ENCODE measurements at places on chromosomes 5 and 9.

DNA sequence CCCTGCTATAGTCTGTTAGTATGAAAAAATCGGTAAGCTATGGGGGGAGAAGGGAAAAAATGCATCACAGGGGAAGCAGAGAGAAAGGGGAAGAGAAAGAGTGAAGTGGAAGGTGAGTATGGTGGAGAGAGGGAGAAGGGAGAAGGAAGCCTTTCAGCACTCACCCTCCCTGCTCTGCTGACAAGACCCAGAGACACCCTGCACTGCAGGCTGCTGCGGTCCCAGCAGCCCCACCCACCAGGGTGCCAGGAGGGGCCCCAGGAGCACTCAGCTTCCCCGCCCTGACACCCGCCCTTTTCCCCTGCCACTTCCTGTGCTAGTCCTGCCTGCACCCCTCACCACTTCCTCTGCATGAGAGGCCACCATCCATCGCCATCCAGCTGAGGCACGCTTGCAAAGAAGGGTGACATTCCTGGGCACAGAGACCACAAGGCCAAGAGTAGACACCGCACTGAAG is 12.7 kb downstream of the STK10 start:
- DNase-seq, result no peak

DNA sequence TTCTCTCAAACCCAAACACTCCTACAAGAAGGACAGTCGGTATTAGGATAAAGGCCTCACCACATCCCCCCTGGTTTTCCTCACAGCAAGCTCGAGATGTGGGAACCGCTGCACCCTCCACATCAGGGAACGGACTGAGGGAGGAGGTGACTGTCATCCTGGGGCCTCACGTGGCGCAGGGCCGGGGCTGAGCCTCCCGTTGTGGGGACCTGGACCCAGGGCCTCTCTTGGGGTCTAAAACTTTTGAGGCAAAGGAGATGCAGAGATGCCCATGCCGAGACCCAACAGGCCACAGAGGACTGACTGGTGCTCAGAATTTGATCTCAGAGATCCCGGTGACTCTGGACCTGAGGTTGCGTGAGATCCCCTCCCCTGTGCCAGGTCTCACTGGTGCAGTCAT is 72.7 kb downstream of the MRPL36 start:
- DNase-seq, result no peak

- no peak for DNase-seq
These were observed 152.4 kb downstream of the DOCK2 start for GRCh38 chr5:169789417-169789940.

DNA sequence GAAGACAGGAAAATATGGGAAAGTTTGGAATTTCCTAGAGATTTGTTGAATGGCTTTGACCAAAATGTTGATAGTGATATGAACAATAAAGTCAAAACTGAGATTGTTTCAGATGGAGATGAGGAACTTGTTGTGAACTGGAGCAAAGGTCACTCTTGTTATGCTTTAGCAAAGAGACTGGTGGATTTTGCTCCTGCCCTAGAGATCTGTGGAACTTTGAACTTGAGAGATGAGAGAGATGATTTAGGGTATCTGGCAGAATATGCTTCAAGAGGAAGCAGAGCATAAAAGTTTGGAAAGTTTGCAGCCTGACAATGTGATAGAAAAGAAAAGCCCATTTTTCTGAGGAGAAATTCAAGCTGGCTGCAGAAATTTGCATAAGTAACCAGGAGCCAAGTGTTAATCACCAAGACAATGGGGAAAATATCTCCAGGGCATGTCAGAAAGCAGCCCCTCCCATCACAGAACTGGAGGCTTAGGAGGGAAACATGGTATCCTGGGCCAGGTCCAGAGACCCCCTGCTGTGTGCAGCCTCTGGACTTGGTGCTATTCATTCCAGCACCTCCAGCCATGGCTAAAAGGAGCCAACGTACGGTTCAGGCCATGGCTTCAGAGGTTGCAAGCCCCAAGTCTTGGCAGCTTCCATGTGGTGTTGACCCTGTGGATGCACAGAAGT is 114.3 kb upstream of the STARD4 start:
- no peak for DNase-seq

- DNase-seq, result no peak
These were observed at the start of gene ANKRD55 for GRCh38 chr5:56233230-56233629. Gene ANKRD55, minus strand, starts transcription at chr5:56233330. Its CDS starts 417 bp downstream, at chr5:56232913.

DNA sequence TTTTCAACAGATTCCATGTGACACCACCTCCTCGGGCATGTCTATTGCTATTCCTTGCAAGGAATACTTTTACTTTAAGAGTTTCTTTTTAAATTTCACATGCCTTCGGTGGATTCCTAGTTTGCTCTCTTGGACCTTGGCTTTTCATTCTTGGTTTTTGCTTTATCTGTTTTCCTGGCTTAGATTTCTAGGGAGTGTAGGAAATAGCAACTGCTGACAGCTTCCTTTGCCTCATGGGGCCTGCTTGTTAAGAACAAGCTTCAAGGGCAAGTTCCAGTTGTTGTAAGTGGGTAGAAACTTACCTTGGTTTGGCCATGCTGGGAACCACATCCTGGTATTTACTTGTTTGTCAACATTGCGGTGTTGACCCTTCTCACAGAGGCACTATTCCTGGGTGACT is 348.5 kb downstream of the DMAC1 start:
- no peak for DNase-seq

DNA sequence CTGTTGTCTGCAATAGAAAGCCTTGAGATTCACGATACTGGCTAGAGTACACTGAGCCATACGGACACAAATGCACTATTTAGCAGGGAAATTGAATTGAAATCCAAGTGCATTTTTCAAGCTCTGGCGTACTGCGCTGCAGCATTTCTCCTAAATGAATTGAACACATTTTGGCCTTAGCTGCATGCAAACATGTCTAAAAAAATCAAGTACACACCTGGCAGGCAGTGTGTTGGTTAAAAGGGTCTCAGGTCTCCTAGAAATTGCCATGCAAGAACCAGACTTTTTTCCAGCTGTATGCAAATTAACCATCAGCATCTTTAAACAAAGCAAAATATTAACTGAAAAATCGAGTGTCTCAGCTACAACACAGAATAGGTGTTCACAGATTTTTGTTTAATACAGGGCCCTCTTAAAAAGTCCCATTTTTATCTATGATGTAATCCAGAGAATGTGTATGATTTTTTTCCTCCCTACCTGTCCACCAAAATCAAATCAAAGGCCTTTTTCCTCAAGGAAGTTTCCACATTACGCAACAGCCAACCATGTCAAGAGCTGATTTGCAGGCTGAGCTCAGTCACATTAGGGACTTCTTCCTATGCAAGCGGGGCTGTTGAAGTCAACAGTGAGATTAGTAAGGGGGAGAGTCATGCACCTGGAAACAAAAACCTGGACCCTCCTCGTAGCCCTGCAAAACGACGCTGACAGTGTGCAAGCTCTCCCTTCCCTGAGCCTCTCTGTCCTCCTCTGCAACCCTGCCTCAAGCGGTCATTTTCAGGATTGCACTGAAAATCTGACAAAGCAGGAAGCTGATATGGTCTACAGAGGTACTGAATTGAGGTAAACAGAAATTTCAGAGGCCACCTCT is 14.1 kb upstream of the SFXN1 start:
- no peak for DNase-seq

- no peak for DNase-seq
These were observed 16.5 kb downstream of the SPARC start for GRCh38 chr5:151670083-151670686.

DNA sequence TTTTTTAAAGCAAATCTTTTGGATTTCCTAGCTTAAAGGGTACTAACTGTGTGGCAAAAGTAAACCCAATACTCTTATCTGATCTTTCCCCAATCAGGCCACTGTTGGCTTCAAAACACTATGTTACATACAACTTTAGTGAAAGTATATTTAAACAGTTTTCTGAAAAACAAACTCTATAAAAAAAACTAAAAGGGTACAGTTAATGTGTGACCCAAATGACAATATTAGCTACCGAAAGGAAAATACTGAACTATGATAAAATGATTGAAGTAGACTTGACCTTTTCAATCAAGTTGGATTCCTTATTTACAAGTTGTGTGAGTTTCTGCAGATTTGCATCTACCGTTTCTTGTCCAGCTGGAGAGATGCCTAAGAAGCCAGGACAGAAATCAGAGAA is 5.8 kb downstream of the MTX3 start:
- no peak for DNase-seq

DNA sequence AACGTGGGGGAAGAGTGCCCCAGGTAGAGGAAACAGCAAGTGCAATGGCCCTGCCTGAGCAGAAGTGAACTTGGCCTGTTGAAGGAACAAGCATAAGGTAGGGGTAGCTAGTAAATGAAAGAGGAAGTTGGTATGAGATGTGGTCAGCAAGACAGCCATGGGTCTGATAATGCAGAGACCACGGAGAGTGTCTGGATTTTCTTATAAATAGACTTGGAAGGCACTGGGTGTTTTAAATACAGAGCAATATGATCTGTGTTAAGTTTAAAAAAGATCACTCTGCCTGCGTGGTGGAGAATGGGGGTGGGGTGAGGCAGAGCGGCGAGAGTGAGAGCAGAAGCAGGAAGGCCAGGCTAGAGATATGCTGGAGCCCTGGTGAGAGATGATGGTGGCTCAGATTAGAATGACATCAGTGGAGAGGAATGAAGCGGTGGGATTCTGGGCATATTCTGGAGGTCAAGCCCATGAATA is 4.2 kb downstream of the ADAM19 start:
- no peak for DNase-seq

- DNase-seq, result no peak
These were observed 5.9 kb downstream of the ABCA2 start for GRCh38 chr9:137021979-137022661.

DNA sequence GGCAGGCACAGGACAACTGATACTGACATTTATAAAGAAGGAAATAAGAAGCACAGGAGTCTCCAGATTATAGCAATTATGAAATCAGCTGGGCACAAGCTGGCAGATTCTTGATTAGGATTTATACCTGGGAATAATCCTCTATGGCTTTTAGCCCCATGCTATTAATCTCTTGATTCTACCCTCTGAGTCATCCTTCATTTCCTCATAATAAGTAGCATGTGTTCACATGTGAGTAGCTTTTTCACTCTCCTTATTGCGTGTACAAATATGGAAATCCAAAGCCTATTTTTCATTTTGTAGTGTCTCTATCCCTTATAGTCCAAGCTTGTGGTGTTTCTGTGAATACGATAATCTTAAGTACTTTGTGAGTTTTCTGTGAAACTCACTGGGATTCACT is 185.0 kb upstream of the PRLR start:
- DNase-seq, result no peak

DNA sequence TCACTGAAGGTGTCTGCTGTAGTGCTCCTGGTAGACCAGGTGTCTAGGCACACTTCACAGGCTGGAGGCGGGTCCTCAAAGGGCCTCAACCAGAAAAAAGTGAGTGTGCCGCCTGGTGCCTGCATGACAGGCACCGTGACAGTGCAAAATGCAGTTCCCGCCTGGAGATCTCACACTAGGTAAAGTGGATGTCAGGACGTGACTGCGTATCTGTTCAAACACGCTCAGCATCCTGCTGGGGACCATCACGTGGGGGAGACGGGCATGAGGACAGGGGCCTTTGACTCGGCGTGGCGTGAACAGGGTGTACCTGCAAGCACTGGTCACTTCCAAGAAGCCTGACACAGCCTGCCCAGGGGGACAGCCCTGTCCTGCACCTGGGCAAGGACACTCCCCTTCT is 32.3 kb upstream of the NTNG2 start:
- DNase-seq, result no peak

- DNase-seq, result no peak
These were observed 140.8 kb downstream of the CAMK4 start for GRCh38 chr5:111364992-111365391.

DNA sequence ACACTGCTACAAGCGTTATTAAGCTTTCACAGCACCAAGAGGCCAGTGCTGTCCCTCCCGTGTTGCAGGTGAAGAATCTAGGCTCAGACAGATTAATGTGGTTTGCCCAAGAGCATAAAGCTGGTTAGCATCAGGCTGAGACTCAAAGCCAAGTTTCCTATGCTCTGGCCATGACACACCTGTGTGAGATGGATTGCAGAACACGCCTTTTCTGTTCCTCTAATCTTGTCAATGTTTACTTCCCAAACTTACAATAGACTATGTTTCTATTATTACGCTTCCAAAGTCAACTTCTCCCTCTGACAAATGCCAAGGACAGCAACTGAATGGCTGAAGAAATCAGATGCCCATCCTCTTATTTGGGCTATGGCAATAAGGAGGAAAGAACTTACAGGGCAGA is 138.4 kb upstream of the SLIT3 start:
- no peak for DNase-seq

DNA sequence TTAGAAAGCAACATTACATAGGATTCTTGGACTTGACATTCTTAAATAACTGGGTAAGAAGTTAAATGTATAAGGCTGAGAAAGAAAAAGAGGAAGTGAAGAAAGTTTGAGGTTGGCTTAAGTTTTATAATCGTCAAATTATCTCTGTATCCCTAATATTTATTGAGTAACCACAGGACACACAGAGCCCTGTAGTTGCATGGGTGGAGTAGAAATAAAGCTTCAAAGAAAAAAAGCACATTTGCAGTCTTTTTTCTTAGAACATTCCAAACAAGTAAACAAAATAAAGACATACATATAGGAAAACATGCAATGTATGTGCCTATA is 137.0 kb downstream of the CCDC192 start:
- no peak for DNase-seq

- no peak for DNase-seq
These were observed 66.5 kb upstream of the TGFBR1 start for GRCh38 chr9:99038484-99038820.

DNA sequence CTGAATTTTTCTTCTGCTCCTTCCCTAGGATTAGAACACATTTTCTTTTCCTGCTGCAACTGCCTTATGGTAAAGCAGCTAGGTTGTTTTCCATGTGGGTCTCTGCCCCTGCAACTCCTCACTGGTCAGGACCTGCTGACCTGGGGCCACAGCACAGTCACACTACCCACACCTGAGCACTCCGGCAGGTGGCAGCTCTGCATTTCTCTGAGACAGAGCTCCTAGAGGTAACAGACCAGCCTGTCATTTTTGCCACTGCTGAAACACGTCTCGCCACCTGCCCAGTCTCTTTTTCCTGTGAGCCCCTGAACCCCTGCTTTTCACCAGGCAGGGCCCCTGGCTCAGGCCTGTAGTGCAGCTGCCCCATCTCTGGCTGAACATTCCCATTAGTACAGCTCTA is 609.6 kb downstream of the HINT1 start:
- no peak for DNase-seq

- DNase-seq, result no peak
These were observed 5.4 kb upstream of the SLC6A18 start for GRCh38 chr5:1219768-1220100.

- DNase-seq, result no peak
These were observed 85.7 kb downstream of the STK10 start for GRCh38 chr5:172102218-172102870.

Data from cortex of kidney (tissue), 1 donor.